Skin of body (tissue), 3 donors: ENCODE measurements at places on chromosomes 6 and 20. TPM values are rescaled to one million over a fixed set of nuclear protein-coding genes. Genes with fewer than 3 reads are reported as not detected.

- no peak for DNase-seq
These were observed 183.6 kb downstream of the GJA1 start for GRCh38 chr6:121619013-121619412.

- no peak for DNase-seq
These were observed 43.7 kb downstream of the NINL start for GRCh38 chr20:25541676-25542075.

DNA sequence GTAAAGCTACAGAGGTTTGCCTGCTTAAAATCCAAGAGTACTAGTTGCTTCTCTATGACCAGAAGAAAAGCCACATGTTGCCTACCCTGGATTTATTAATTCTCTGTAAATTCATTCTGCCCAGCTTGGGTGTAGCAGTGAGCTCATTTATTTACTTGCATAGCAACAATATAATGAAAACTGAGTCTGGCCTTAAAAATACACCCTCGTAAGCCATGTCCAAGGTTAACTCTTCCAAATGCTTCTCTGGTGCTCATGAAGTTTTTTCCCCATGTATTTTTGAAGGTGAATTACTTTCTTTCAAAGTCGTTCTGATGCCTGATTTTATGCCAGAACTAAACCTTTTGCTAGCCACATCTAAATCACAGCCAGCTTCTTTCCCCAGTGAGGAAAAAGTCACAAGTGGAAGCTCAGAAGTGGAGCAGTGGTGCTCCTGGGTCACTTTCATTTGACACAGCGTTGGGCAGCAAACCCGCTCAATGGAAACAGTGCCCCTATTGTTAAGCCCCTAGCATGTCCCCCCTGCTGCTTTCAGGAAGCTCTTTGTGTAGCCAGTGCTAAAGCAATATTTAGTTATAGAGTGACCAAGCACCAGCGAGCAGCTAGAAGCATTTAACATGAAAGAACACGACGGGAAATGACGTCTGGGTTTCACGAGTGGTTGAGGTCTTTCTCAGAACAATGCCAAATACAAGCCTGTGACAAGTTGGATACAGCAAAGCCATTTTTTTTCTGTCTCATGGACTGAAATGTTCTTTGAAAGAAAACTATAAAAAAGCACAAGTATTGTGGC, 29.8 kb downstream of the NEDD9 start:
- DNase-seq, result peak; percentile 51

GRCh38 chr20:6055981-6056569, 2.2 kb upstream of the LRRN4 start:
- DNase-seq, result no peak

- DNase-seq, result peak; percentile 57
These were observed 101.5 kb upstream of the ISM1 start for GRCh38 chr20:13119583-13119982.

DNA sequence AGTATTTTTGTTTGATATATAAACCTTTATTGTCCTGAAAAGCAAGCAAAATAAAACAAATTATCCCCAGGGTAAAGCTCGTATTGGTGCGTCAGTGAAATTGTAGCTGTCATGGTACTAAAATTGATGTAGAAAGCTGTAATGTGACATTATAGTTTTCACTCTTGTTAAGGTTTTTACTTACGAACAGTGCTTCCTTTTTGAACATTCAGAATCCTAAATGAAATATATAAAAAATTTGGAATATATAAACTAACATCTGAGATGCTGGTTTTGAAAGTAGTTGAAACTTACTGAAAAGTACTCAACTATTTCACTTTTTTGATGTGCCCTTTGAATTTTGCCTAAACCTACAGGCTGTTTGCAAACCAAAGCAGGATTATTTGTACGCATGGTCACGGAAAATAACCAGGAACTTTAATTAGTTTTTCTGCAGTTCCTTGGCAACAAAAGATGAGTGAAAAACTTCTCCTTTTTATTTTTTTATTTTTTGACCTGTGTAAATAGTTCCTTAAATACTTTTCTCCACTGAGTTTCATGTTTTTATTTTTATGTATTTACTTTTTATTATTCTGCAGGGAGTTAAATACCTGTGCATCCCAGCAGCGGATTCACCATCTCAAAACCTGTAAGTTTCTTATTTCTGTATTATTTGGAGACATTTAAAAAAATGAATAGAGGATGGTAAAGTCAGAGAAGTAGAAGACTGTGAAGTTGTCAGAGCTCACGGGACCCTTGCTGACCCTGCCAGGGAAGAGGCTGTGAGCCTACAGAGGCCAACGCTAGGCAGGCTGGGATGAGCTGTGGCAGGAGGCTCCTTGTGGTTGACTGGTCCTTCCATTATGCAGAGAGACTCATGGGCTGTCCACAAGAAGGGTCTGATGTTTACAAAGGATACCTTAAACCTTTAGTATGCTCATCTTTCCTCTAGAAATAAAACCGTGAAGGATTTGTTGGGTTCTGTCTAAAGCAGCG, 42.5 kb downstream of the DUSP22 start:
- DNase-seq, result no peak

DNA sequence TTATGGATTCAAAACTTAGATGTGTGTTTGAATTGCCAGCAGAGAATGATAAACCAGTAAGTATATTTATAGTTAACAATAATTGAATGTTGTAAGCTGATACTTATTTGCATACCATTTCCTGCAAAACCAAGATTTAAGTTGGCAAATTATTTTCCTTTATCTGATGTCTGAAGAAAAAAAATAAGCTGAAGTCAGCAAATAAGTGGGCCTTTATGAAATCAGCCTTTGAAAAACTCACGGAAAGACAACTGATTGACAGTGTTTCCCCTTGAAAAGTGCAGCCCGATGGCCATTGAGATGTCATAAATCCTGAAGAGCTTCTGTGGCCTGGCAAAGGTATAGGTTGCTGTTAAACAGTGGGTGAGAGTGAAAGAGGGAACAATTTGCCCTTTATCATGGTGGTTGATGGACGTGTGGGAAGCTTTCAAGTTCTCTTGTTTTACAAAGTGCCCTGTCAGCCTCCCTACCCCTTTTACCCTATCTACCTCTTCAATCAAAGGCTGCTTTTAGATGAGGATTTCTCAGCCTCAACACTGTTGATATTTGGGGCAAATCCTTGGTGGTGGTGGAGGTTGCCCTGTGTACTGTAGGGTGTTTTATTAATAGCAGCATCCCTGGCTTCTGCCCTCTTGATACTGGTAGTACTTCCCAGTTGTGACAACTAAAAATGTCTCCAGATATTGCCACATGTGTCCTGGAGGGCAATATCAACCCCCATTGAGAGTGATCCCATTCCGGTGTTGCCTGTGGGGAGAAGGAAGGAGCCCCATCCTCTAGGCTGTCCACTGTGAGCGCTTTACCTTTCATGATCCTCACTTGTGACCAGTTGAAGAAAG, 50.2 kb downstream of the VAPB start:
- DNase-seq, result no peak

- no peak for DNase-seq
These were observed 76.1 kb upstream of the TFAP2D start for GRCh38 chr6:50637267-50637666.

DNA sequence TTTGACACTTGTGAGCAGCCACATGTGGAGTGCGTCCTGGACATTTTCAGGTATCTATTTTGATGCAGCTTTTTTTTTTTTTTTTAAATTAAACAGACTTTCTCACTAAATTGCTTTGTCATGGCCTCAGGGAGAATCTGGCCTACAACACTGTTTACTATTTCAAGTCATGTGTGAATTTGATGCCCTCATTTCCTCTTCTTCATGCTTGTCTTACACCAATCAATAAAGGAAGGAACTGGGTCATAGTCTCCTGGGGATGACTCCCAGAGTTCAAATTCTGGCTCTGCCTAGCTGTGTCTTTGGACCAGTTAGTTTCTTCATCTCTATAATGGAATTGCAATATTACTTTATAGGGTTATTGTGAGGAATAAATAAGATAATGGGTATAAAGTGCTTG, 554.1 kb downstream of the PRKN start:
- DNase-seq, result no peak

GRCh38 chr6:123329337-123329736, 307.4 kb downstream of the TRDN start:
- no peak for DNase-seq

GRCh38 chr6:156840606-156841005, 63.4 kb downstream of the ARID1B start:
- no peak for DNase-seq

- DNase-seq, result no peak
These were observed 6.5 kb upstream of the UCKL1 start for GRCh38 chr20:63962426-63963347.

DNA sequence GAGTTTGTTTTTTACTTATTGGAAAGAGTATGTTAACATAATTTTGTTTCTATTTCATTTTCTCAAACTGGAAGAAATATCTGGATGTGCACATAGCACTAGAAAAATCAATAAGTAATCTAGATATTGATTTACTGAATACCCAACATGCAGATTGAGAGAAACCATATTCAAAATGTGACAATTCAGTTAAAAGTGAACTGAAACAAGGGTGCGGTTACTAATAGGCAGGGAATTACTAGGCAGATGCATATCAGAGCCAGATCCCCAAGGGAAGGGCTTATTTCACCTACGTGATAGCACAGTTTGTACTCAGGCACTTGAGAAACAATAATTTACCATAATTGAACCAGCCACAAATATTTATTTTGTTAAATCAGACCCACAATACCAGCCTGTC, 493.1 kb upstream of the FLRT3 start:
- no peak for DNase-seq

DNA sequence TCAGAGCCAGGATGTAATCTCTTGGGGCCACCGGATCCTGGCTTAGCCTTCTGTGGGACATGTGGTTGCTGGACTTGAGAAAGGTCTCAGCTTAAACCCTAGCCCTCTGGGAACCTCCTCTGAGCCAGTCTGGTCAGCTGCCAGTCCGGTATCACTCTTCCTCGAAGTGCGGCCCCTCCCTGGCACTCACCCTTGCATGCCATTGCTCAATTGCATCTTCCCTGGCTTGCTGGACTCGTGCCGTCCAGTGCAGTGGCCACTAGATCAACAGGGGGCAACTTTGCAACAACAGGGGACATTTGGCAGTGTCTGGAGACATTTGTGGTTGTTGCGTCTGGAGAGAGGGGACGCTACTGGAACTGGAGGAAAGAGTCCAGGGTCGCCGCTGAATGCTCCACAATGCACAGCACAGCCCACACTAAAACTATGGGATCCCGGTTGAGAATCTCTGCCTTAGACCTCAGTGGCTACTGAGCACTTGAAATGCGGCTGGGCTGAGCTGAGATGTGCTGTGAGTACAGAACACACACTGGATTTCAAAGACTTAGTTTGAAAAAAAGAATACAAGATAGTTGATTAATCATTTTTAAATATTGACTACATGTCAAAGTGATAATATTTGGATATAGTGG, 152.1 kb downstream of the TFAP2C start:
- DNase-seq, result no peak

- DNase-seq, result no peak
These were observed 67.9 kb upstream of the BHLHE23 start for GRCh38 chr20:63074631-63075030.

- no peak for DNase-seq
These were observed 452.5 kb downstream of the CDH26 start for GRCh38 chr20:60410618-60411264.

- no peak for DNase-seq
These were observed 28.7 kb downstream of the FGD2 start for GRCh38 chr6:37033819-37034795.

DNA sequence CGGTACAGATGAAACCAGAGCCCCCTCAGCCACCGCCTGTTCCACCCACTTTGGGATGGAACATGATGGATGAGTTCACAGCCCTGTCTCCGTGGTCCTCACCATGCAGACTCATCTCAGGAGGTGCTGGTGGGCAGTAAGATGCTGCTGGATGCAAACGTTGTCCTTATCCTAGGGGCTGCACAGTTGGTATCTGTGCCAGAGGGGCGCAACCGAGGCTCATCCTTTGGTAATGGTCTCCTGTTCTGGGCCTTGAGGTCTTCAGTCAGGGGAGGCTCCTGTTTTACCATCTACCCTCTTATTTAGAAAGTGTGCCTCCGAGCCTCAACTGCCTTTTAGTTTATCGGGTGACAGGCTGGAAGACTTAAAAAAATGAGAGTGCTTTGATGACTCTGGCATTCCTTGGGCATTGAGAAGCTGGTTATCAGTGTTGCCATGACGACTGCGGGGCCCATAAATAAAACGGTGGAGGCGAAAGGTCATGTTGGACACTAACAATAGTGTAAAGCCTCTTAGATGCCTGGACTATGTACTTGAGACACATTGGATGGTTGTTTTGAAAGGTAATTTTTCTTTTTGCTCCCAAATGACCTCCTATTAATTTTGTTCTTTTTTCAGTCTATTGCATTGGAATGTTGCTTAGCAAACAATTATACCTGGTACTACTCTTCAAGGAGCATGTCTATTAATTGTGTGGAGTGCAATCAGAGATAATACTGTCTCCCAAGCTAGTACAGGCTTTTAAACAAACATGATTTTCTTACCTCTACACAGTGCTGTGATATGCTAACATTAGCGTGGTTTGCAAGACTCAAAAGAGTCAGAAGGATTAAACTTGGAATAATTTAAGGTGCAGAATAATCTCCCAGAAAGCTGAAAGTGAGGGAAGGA, 74.2 kb upstream of the DSP start:
- DNase-seq, result no peak

GRCh38 chr6:125953502-125953875, 3.1 kb upstream of the HINT3 start:
- DNase-seq, result no peak

GRCh38 chr6:97917369-97917768, 634.4 kb upstream of the MMS22L start:
- DNase-seq, result no peak

DNA sequence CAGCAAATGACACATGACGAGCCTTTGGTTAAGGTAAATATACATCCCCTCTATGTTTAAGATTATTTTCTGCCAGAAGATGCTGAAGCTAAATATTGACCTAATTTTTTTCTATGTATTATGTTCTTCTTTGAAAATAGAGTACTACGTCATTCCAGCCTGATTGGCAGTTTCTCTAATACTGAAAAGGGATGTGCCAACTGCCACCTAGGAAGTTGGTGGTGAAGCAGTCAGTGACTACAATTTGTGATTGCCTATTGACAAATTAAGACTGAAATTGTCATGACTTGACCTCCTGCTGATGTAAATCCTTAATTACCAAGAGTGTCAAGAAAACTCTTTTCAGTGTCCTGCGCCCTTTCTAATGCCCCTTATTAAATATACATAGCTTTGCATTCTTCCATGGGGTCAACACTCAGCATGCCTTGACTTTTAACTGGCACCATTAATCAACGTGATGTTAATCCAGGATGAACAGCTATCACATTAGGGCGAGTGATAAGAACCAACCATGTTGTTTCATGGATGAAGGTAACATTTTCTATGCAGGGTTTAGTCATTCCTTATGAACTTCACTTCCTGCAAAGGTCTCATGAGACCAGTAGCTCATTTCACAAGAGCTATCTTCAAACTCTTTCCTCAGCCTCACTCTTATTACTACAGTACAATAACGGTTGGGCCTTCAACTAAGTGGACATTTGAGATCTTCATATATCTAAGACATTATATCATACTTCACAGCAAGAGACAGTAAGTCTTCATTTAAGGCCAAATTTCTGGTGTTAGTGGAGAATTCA, 22.5 kb upstream of the SGK1 start:
- DNase-seq, result no peak

OR12D2 gene
- total RNA-seq, result not detected

FOXQ1 gene
- 2.2 TPM for total RNA-seq

C6orf15 gene
- 4.7 TPM for total RNA-seq

SYNDIG1 gene
- total RNA-seq, result 2.6 TPM

DPM1 gene
- 41.2 TPM for total RNA-seq

SUMO4 gene
- 6.5 TPM for total RNA-seq

PBOV1 gene
- not detected for total RNA-seq

GMPR gene
- total RNA-seq, result 12.8 TPM

FERMT1 gene
- 8.2 TPM for total RNA-seq

MAS1 gene
- under 0.01 TPM for total RNA-seq

GRM4 gene
- total RNA-seq, result 0.69 TPM

PLEKHG1 gene
- total RNA-seq, result 49.8 TPM

PLTP gene
- 27.1 TPM for total RNA-seq

IRF4 gene
- 6.2 TPM for total RNA-seq
